GM12891 (cell line): ENCODE measurements at places on chromosomes 7 and 10.

DNA sequence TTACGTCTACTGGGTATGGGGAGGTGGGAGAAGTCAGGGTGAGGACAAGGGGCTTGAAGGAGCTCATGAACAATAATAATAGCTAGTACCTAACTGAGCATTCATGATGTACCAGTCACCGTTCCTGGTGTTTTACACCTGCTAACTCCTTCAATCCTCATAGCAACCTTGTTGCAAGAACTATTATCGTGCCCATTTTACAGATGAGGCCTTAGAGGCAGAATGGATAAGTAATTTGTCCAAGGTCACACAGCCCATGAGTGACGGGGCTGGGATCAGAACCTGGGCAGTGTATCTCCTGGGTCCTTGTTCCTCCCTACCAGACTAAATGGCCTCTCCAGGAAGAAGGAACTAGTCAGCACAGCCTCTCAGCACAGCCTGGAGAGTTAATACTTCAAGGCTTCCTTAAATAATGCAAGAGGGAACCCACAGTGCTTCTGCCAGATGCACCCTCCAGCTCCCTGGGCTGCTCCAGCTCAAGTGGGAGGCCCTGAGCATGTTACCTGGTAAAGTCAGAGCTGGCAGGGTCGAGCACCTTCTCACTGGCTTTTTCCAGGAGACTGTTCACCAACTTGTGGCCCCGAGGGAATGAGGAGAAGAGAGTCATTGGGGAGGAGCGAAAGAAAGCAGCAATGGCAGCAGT is 28.8 kb downstream of the RRP12 start:
- no peak for DNase-seq

- DNase-seq: no peak
These were observed 181.9 kb upstream of the LYZL2 start for GRCh38 chr10:30811276-30812017.

- DNase-seq: no peak
These were observed 100.6 kb downstream of the BAMBI start for GRCh38 chr10:28777911-28778310.

- DNase-seq: no peak
These were observed 67.5 kb downstream of the PWWP2B start for GRCh38 chr10:132464256-132465192.

GRCh38 chr10:239109-239508 is 103.9 kb downstream of the ZMYND11 start:
- DNase-seq: no peak

DNA sequence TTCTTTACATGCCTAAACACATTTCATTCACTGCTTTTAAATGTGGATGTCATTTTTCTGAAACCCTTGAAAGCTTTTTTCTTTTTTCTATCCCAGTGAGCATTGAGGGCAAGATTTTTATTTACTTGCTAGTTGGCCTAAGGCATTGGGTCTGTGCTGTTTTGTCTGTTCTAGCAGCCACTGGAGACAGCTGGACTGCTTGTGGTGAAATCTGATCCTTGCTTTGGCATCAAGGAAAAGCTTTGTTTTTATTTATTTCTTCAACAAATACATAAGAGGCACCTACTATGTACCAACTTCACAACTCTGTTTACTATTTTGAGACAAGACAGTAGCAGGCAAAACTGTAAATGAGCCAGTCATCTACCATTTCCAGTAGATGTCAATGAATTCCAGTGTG is 28.4 kb upstream of the PDLIM1 start:
- DNase-seq: no peak

GRCh38 chr10:117350909-117351308 is 24.3 kb downstream of the PDZD8 start:
- no peak for DNase-seq

DNA sequence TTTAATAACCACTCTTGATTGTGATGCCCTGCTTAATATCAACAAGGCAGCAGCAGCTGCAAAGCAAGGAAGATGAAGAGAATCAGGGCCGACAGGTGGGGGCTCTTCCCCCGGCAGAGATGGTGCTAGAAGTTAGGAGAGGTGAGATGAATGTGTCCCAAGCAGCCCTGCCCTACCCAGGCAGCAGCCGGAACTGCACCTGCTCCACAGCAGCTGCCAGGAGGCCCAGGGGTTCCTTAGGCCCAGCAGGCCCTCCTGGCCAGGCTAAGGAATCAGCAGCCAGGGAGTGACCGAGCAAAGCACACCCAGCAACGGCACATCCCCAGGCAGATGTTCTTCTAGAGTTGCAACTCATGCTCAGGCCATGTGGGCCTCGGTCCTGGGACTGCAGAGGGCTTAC is 17.9 kb downstream of the AFAP1L2 start:
- DNase-seq: no peak

- DNase-seq: no peak
These were observed 60.9 kb downstream of the MRPL32 start for GRCh38 chr7:42993038-42993437.

GRCh38 chr7:117375380-117375779 is 51.9 kb downstream of the ASZ1 start:
- no peak for DNase-seq

DNA sequence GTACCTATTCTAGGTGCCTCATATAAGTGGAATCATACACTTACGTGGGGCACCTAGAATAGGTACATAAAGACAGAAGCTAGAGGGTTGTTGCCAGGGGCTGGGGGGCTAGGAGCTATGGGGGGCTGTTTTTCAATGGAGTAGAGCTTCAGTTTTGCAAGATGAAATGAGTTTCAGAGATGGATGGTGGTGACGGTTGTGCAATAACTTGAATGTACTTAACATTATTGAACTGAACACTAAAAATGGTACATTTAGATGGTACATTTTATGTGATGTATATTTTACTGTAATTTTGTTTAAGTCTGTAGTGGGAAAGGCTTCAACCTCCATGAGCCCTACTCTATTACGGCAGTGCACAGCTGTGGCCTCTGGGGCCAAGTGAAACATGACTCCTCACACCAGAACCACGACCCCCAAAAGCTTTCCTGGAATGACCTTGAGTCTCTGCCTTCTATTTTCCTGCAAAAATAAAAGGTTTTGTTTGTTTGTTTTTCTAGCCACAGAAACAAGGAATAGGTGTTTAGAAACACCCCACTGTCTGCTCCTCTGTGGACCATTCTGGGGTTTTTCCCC is 147.3 kb upstream of the PLXNA4 start:
- no peak for DNase-seq

- DNase-seq: no peak
These were observed 182.9 kb downstream of the EBF3 start for GRCh38 chr10:129780901-129781795.

DNA sequence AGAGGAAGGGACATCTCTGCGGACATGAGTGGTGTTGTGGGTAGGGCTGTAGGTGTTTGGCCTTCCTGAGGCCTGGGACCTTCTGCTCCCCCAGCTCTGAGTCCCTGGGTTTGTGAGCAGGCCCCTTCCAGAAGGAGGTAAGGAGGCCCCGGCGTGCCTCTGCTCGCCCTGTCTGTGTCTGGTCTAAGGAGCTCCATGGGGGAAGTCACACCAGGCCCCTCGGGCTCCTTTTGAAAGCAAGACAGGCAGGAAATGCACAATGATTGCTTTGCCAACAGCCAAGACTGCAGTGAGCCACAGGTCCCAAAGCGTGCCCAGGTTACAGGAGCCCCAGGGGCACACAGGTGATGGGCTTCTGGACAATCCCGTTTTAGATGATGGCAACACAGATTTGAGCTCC is 89.5 kb downstream of the FAM53B start:
- DNase-seq: no peak

DNA sequence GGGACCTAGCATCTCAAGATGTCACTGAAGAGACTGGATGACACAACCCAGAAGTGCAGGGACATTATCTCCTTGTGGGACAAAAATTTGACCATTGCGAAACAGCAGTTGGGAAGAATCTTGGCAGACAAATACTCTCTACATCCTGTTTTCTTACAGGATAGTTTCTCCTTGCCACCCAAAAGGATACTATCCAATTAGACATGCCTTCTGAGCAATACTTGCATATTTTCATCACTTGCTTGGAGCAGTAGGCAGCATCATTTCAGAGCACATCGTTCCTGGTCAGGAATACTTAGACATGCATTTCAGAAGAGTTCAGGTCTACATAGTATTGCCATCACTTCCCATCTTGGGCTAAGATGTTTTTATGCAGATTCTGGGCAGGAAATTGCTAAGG is 56.8 kb downstream of the FAS start:
- DNase-seq: no peak

- DNase-seq: no peak
These were observed 50.0 kb downstream of the VCL start for GRCh38 chr10:74047871-74048270.

GRCh38 chr7:16060502-16060901 is 360.8 kb downstream of the CRPPA start:
- DNase-seq: no peak

DNA sequence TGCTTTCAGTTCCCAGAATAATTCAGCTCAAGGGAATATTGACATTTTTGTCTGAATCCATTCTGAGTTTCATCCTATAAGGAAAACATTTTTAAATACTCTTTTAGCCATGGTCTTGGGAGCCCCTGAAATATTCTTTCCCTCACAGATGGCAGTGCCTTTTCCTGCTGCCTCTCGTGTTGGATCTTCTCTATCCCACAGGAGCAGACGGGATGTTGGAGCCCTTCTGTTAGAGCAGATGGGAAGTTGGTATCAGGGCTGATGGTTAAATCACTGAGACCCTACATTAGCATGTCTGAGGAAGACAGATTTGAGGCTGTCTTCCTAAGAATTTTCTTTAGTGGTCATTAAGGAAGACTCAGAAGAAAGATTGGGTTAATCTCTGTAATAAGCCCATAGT is 737.8 kb downstream of the LRMDA start:
- no peak for DNase-seq

- no peak for DNase-seq
These were observed 32.7 kb upstream of the DMTF1 start for GRCh38 chr7:87119581-87119980.

- no peak for DNase-seq
These were observed 894 bp downstream of the ATXN7L1 start for GRCh38 chr7:105875505-105875904.

GRCh38 chr10:23351926-23352519 is 7.4 kb upstream of the C10orf67 start:
- no peak for DNase-seq

- DNase-seq: no peak
These were observed 489.2 kb downstream of the ZNF33B start for GRCh38 chr10:42149027-42149700.

- DNase-seq: no peak
These were observed 16.8 kb downstream of the RASGEF1A start for GRCh38 chr10:43249962-43250614.

- no peak for DNase-seq
These were observed 102.5 kb upstream of the RPA3 start for GRCh38 chr7:7820939-7821338.

DNA sequence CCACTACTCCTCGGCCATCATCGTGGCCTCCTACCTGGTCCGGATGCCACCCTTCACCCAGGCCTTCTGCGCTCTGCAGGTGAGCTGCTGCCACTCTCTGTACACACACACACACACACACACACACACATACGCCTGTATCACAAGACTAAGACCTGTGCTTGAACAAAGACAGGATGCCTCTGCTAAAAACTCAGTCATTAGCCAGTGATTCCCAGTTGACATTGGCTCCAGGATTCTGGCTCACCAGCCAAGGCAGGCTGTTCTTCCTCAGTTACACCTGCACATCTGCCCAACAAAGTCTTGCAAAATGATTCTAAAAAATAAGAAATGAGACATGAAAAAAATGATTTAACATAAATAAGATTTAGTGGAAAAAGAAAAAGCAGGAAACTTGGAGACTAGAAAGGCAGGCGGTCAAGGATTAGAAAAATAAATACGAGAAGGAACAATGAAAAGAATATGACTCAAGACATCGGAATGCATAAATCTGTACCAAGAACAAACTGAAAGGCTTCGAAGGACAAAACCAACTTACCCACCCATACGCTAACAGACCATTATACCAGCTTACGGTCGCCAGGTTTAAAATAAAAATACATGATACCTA is 7.4 kb upstream of the LRRC18 start:
- DNase-seq: no peak

- DNase-seq: no peak
These were observed 1.4 kb downstream of the GARS1 start for GRCh38 chr7:30596014-30596641.

DNA sequence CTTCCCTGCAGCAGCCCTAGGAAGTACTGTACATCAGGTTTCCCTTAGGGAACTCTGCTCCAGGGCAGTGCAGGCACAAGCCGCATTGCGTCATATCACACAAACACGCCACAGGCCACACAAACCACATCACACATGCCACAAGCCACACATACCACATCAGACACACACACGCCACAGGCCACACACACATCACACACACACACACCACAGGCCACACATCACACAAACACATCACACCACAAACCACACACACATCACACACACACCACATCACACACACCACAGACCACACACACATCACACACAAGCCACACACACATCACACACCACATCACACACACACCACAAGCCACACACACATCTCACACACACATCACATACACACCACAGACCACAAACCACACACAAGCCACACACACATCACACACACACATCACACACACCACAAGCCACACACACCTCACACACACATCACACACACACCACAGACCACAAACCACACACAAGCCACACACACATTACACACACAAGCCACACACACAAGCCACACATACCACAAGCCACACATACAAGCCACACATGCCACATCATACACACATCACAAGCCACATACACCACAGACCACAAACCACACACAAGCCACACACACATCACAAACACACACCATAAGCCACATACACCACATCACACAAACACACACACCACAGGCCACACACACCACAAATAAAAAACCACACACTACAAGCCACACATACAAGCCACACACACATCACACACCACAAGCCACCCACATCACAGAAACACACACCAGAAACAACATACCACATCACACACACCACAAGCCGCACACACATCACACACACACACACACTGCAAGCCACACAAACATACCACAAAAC is 53.4 kb downstream of the TMEM209 start:
- DNase-seq: no peak

- no peak for DNase-seq
These were observed 199.0 kb downstream of the CHCHD3 start for GRCh38 chr7:132882714-132883428.

DNA sequence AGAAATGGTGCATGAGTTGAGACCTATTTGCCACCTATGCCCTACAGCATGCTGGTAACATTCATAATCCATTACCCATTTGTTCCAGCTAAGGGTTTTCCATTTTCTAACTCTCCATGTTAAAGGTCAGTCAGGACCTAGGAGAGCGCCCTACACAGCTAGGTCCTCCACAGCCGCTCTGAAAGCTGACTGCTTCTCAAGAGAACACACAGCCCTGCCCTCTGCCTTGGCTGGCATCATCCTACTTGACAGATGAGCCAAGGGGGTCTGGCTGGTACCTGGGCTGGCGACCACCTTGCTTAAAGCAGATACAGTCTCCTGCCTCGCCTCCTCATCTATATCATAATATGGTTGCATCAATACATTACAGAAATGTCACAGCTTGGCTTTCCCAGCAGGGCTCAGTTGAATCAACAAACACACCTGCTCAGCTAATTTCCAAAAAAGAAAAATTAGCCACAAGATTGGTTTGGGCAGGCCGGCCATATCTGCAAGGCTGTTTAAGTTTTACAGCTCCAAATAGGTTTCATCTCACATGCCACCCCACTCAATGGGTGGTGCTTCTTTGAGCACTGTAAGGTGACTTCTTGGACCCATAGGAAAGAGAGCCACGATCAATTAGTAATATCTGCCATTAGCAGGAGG is 17.3 kb downstream of the TLL2 start:
- no peak for DNase-seq

- DNase-seq: no peak
These were observed 7.0 kb upstream of the GARIN1A start for GRCh38 chr7:128665057-128665456.
